Activated CD4-positive, alpha-beta memory T cell treated with anti-CD3 and anti-CD28 coated beads for 36 hours (primary cell): ENCODE measurements at places on chromosomes 6 and 20.
A peak's percentile ranks its signal among the peaks of the same experiment; 100 is the strongest.

DNA sequence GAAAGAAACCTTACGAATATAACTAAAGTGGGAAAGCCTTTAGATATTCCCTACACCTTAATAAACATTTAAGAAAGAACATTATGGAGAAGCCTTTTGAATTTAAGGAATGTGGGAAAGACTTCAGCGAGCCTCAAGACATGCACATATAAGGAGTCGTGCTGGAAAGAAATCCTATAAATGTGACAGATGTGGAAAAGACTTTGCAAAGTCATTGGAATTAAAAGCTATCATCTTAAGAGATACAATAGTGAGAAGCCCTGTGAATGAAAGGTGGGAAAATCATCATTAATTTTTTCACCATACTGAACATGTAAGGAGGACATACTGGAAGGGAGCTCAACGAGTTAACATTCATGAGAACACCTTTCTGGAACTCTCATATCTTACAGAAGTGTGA lies 650.5 kb upstream of the DEFB115 start:
- no peak for DNase-seq

GRCh38 chr6:107114926-107115694 lies at the start of gene BEND3:
Gene BEND3 (minus strand): TSS chr6:107115515. CDS start chr6:107099285, 16,230 bp downstream.
- DNase-seq = peak; percentile 45

- no peak for DNase-seq
These were observed 5.3 kb downstream of the SS18L1 start for GRCh38 chr20:62148908-62149314.

DNA sequence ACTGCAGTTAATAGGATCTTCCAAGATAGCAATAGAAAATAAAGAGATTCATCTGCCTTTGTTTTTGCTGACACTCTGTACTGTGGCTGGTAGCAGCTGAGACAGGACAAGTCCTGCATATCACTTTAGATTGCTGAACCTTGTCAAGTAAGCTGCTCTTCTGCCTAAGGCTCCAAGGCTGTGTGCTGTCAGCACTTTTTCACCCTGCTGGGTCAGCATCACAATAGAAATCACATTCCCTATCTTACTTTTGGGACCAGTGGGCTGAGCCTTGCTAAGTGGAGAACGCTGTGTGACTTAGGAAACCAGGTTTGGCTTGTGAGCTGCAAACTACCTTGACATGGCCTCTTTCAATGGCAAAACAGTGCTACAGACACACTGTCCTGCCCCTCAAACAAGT lies 263.9 kb downstream of the FRK start:
- no peak for DNase-seq

DNA sequence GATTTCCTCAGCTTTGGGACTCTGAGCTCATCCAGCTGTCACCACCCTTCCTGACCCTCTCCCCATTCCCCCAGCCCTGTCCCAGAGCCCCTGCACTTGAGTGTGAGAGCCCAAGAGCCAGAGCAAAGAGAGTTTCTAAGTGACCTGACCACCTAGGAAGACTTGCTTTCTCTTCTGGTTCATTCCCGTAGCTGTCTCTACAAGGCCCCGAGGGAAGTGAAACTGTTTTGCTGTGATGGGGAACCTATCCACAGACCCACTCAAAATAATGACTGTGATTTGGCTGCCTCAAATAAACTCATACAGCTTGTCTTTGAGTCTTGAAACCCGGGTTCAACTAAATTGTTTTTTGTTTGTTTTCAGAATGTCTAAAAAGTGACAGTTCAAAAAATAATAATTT lies 74.6 kb upstream of the XRN2 start:
- no peak for DNase-seq
